Stimulated activated CD4-positive, alpha-beta T cell treated with anti-CD3 and anti-CD28 coated beads, TNF-alpha, amount 100 ng/mL, for 4 hours (primary cell): ENCODE measurements at places on chromosomes 6 and 20.

DNA sequence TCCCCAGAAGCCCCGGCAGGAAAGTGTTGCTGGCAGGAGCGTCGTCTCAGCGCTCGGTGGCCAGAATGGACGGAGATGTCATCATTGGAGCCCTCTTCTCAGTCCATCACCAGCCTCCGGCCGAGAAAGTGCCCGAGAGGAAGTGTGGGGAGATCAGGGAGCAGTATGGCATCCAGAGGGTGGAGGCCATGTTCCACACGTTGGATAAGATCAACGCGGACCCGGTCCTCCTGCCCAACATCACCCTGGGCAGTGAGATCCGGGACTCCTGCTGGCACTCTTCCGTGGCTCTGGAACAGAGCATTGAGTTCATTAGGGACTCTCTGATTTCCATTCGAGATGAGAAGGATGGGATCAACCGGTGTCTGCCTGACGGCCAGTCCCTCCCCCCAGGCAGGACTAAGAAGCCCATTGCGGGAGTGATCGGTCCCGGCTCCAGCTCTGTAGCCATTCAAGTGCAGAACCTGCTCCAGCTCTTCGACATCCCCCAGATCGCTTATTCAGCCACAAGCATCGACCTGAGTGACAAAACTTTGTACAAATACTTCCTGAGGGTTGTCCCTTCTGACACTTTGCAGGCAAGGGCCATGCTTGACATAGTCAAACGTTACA is 817 bp downstream of the GRM1 start:
- DNase-seq = no peak

- DNase-seq = no peak
Measured at GRCh38 chr6:145278163-145278807, 457.0 kb downstream of the EPM2A start.

DNA sequence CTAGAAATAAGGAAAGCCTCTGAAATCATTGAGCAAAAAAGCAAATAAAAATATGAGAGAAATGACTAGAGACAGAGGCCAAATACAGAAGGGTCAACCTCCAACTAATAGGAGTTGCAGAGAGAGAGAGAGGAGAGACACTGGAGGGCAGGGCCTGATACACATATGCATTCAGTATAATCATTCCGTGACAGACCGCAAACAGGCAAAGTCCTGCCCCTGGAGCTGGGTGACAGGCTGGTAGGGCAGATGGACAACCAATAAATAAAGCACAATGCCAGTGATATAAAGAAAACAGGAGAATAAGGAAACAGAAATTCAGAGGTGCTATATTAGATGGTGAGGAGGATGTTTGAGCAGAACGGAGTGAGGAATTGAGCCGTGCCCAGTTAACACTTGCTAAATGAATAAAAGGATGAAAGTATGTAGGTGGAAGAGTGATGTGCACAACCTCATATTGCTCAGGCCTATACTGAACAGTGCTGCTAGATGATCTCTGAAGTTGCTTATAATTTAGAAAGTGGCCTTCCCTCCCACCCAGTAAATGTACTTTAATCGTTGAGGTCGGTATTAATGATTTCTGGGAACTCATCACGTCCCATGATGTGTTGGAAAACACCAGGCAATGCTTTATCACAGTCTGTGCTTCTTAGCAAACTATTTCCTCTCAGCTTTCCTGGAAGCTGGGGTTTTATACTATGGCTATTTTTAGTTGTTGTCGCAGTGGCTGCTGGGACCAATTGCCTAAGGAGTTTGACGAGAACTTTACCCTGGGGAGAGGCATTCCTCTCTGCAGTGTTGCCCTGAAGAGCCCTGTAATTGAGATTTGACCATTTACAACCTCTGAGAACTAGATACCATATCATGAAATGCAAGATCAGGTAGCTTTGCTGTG is 37.6 kb upstream of the CLIC5 start:
- no peak for DNase-seq

- DNase-seq = no peak
Measured at GRCh38 chr6:116144605-116145004, 18.7 kb upstream of the COL10A1 start.

GRCh38 chr20:49187330-49187850 is 744 bp downstream of the STAU1 start:
- no peak for DNase-seq

DNA sequence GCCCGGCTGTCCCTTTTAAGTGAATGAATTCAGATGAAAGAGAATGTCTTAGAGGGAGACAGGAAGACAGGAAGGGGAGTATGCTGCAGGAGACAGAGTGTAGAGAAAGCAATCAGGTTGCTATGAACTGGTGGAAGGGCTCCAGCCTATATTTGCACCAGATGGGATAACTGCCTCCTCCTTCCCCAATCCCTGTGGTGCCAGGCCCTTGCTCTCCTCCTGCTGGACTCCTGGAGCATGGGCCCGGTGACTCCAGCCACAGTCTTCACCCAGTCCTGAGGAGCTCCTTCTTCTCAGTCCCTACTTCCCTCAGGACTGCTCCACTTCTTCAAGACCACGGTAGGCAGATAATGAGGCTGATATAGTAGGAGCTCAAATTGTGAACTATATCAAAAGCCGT is 91.8 kb downstream of the TMEM200A start:
- DNase-seq = no peak

DNA sequence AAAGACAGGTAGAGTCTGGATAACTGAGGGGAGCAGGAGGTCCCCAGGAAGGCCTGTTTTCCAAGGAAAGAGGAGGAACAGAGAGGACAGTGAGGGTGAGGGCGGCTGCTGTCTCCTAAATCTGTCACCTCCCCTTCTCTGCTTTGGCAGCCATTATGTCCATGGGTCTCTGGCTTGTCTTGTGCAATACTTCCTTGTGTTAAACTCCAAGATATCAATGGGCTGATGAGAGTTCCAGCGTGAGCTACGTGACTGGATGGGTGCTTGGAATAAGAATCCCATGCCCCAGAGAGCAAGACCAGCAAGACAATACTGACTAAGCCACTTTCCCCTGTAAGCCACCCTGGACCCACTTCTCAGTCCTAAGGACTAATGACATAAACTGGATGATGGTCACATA is 26.3 kb upstream of the DNAAF9 start:
- no peak for DNase-seq

DNA sequence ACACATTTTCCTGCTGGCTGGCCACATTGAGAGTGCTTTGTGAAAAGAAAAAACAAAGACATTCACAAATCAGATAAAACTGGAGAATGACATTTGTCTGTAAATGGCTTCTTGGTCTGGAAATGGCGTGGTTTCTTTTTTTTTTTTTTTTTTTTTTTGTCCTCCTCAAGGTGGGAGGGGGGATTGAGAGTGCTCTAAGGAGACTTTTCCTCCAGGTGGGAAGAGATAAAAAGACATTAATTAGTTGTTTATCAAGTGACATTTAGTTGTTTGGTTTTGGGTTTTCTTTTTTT is 40.4 kb downstream of the GNAS start:
- DNase-seq = no peak

DNA sequence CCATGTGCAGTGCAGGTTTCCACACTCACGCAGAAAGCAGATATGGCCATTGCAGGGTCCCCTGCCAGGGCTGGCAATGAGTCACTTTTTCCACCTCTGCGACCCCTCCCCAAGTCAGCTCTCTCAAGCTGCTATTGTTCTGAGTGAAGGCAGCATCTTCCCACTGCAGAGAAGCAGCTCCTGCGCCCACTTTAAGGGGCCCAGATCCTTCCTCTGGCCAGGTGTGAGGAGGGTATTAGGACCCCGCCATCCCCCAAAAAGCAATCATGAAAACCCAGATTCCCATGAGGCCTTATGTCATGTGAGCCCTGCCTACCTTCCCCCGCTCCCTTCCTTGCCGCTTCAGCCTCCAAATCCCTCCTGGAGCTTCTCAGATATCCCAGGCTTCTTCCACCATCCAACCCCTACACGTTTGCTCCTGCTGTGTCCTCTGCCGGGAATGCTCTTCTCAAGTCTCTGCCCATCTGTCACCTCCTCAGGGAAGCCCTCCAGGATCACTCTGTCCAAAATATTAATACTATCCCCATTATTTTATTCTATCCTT is 220.3 kb downstream of the NFATC2 start:
- DNase-seq = no peak

- DNase-seq = no peak
Measured at GRCh38 chr20:47020231-47020630, 125.6 kb downstream of the EYA2 start.

DNA sequence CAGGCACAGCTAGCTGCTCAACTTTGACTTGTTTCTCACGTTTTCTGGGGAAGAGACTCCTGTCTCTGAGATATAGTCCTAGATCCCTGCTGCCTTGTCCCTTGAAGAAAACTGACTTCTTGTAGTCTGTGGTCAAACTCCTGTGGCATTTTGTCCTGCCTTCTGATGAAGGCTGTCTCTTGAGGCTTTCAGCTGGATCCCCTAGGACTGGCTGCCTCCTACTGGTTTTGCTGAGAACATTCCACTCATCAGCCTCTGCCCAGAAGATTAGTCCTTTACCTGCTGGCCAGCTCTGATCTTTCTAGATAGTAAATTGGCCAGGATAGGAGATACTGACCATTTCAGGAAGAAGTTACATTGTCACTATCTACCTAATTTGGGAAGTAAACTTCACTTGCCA is 71.9 kb upstream of the CNR1 start:
- no peak for DNase-seq

GRCh38 chr6:36717871-36718540 is 20.4 kb downstream of the RAB44 start:
- DNase-seq = no peak

- no peak for DNase-seq
Measured at GRCh38 chr6:133380723-133381122, 139.6 kb downstream of the EYA4 start.
